Activated CD4-positive, alpha-beta T cell treated with anti-CD3 and anti-CD28 coated beads, Interleukin-2, amount 50 U/mL, for 24 hours (primary cell): ENCODE measurements at places on chromosomes 13 and 19.

GRCh38 chr13:24495151-24495729, 17.3 kb downstream of the PARP4 start:
- no peak for DNase-seq

- DNase-seq = no peak
Observed at GRCh38 chr13:48950501-48950875, 25.2 kb upstream of the FNDC3A start.

DNA sequence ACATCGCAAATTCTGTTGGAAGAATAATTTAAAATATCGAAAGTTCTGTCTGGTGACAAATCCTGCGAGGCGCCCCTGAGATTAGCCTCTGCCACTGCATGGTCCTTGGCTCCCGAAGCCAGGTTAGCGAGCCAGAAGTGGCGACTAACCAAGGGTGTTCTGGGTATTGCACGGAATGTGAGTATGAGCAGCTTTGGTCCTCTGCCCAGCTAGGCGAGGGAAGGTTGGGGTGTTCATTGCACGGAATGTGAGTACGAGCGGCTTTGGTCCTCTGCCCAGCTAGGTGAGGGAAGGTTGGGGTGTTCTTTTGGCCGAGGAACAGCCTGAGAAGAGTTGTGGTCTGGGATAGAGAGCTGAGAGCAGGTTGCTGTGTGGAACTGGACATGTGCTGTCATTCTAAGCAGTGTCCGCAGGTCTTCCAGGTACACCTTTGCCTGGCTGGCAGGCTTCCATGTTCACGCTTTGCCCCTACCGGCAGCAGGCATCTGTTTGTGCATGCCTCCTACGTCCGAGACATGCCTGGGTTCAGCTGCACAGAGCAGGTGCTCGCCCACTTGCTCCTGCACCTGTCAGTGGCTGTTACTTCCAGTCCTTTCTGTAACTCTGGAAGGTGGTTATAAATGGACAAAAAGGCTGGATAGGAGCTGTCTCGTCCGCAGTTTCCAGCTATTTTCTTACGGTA, 18.3 kb upstream of the TEX29 start:
- no peak for DNase-seq

- no peak for DNase-seq
Observed at GRCh38 chr13:101649488-101650126, 197.1 kb downstream of the ITGBL1 start.

DNA sequence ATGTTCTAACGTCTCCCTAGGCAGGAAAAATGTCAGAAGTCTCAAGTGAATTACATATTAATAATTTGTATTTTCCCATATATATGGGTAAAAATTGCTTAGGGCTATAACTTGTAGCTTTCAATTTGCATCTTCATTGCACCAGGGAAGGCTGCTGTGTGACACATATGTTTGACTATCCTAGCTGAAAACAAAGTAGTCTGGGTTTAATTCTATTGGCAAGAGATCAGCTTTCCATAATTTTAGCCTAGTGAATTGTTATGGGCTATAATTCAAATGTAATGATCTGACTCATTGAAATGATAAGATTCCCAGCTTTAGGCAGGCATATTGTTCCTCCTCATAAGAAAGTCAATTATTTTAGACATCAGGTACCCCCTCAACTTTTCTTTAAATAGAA, 553.1 kb downstream of the DCT start:
- no peak for DNase-seq

- no peak for DNase-seq
Observed at GRCh38 chr19:33259539-33259938, 33.9 kb upstream of the SLC7A10 start.

DNA sequence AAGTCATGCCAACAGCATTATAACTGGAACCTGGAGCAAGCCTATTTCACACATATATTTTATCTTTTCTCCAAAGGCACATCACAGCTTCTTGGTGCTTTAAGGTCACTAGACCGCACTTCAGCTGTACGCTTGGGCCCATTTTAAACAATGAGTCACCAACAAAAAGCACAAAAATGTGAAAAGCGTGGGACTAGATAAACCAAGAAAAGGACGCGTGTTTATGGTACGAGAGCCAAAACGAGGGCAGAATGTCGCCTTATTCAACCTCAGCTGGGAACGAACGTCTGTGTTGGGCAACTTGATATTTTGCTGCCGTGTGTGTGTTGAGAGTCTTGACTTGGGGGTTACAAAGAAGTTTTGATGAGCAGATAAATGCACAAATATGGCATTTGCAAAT, 9.2 kb upstream of the EHD2 start:
- no peak for DNase-seq

GRCh38 chr19:50046649-50047503, 21.1 kb downstream of the ZNF473 start:
- DNase-seq = peak; percentile 43

DNA sequence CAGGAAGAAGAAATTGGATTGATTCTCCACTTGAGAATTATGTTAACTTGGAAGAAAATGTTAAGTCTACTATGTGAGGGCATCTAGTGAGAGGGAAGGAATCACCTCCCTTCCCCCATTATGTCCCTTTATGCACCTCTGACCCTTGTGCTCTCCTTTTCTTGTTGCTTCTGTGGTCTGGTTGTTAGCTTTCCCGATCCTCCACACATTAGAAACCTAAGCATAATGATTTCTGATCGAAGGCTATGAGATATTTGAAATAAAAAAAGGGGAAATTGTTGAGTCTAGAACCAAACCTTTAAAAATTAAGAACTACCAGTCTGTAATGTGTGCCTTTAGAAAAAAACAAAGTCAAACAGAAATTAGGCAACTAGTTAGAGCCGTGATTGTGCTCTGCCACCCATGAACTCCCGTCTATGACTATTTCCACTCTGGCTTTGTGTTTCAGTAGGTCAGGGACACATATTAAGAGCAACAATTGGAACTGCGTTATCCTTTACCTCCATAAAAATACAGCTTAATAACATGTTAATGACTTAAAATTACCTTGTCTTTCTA, 463 bp upstream of the GPC6 start:
- DNase-seq = no peak

DNA sequence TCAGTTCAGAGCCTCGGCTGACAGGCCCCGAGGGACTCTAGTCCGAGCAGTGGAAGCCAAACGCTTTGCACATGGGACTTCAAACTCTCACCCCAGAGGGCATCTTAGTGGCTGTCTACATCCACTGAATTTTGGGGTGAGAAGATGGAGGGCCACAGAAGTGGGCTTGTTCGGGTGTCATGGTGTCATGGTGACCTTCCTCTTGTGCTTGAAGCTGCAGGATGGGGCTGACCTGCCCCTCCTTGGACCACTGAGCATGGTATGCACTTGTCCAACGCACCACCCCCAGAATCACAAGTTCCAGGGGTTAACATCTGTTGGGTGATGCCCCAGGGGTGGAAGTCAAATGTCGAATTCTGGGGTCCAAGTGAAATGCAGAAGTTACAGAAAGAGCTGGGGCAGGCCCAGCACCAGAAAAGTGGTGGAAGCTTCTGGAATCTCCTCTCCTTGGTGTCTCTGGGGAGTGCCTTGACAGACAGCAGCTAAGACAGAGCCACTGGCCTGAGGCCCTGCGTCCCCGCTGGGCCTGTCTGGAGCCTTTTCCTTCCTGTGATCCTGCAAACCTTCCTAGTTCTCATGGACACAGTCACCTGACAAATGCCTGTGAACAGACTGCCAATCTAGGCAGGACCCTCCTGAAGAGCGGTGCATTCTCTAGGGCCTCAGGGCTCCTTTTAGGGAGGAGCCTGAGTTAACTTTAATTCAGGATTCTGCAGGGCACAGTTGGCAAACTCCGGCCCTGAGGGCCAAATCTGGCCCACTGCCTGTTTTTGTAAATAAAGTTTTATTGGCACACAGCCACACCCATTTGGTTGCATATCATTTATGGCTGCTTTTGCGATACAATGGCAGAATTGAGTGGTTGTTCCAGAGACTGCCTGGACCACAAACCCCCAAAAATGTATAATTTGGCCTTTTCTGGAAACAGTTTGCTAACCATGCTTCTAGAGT, 65.1 kb upstream of the RANBP3 start:
- no peak for DNase-seq

- DNase-seq = no peak
Observed at GRCh38 chr19:50458396-50459066, 17.8 kb upstream of the EMC10 start.

- no peak for DNase-seq
Observed at GRCh38 chr13:97512732-97513131, 78.8 kb downstream of the RAP2A start.

DNA sequence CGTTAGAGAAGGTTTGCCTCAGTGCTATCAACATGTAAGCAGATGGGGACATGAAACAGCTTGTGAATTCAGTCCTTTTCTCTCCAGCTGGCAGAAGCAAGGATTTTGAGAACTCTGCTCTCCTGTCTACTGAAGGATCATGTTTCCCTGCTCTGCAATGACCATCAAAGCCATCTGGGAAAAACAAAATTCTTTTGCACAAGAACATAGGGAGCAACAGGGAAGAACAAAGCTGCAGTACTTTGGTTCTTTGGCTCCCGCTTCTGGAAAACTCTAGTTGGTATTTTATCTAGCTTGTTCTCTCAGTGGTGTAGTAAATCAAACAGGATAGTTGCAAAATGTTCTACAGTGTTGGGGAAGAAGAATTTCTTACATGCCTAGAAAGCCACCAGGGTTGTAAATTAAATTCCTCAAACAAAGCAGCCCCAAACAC, 270.4 kb downstream of the ENOX1 start:
- DNase-seq = no peak

DNA sequence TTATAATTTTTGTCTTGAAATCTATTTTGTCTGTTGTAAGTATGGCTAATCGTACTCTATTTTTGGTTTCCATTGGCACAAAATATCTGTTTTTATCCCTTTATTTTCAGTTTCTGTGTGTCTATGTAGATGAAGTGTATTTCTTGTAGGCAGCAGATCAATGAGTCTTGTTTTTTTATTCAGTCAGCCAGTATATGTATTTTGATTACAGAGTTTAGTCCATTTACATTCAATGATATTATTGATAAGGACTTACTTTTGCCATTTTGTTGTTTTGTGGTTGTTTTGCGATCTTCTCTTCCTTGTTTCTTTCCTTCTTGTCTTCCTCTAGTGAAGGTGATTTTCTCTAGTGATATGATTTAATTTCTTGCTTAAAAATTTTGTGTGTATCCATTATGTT, 336.3 kb upstream of the SPRY2 start:
- DNase-seq = no peak

DNA sequence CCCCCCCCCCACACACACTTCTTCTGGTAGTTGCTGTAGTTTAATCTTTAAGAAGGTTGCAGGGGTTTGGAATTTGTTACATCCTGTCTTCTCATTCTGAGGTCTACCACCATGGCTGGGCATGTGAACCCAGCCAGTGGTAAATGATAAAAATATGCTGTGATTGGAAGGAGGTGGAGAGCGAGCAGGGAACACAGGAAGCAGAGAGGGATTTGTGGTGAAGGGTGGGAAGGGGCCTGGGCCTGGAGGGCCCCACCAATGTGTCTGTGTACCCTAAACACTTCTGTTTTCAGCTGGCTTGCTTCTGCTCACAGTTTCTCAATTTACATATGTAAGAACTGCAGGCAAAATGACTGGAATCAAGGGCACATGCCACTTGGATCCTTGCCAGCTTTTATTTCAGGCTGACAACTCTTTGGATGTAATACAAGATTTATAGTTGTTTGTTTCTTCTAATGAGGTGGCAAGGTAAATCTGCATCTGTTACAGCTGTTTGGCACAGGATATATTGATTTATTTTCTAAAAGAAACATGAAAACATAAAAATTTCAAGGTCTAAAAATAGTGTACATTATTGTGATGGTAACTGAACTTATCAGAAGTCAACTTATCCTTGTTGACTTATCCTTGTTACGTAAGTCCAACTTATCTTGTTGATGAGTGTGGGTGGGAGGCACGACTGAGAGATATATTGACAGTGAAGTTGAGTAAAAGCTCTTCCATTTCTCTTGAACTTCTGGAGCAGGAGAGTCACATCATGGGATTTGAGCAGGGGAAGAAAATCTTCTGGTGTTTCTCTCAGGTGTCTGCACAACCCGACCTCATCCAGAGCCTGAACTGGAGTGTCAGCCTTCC, 313.2 kb downstream of the SHISA2 start:
- DNase-seq = no peak

GRCh38 chr19:6501740-6502648, at the start of gene TUBB4A:
Gene TUBB4A (minus strand): TSS chr19:6502309. CDS start chr19:6502212, 97 bp downstream.
- DNase-seq = no peak

GRCh38 chr13:110700641-110701040, 5.3 kb downstream of the CARS2 start:
- no peak for DNase-seq

DNA sequence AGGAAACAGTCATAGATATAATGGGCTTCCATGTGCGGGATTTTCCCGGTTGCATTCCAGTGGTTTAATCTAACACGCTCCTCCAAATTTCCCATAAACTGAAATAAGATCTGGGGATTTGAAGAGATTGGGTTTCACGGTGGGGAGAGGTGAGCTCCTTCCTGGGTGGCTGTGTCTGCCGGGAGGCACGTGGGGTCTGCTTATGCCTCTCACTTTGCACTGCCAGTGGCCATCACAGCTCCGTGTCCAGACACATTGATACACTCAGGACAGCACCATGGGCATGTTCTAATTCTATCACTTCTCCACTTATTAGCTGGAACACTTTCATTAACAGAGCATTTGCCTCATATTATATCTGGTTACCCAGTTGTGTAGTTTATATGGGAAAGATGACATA, 73.4 kb downstream of the SOX1 start:
- no peak for DNase-seq
